ENCODE measurements at places on chromosomes 6 and 20.
A peak's percentile ranks its signal among the peaks of the same experiment; 100 is the strongest.

DNA sequence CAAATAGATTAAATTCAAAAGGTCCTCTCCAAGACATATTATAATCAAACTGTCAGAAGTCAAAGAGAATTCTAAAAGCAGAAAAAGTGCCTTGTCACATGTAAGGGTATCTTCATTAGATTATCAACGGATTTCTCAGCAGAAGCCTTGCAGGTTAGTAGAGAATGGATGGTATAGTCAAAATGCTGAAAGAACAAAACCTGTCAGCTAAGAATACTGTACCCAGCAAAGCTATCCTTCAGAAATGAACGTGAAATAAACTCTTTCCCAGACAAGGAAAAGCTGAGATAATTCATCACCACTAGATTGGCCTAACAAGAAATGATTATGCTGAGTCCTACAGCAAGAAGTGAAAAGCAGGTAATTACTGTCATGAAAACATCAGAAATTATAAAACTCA, 92.9 kb downstream of the STXBP5 start:
- DNase-seq: no peak
- H3K36me3 ChIP-seq: peaks cover 48% of the 10 kb centered on the region
- H3K27me3 ChIP-seq: no peaks in the 10 kb centered on the region
- no peak overlapping the region for H3K27ac ChIP-seq

DNA sequence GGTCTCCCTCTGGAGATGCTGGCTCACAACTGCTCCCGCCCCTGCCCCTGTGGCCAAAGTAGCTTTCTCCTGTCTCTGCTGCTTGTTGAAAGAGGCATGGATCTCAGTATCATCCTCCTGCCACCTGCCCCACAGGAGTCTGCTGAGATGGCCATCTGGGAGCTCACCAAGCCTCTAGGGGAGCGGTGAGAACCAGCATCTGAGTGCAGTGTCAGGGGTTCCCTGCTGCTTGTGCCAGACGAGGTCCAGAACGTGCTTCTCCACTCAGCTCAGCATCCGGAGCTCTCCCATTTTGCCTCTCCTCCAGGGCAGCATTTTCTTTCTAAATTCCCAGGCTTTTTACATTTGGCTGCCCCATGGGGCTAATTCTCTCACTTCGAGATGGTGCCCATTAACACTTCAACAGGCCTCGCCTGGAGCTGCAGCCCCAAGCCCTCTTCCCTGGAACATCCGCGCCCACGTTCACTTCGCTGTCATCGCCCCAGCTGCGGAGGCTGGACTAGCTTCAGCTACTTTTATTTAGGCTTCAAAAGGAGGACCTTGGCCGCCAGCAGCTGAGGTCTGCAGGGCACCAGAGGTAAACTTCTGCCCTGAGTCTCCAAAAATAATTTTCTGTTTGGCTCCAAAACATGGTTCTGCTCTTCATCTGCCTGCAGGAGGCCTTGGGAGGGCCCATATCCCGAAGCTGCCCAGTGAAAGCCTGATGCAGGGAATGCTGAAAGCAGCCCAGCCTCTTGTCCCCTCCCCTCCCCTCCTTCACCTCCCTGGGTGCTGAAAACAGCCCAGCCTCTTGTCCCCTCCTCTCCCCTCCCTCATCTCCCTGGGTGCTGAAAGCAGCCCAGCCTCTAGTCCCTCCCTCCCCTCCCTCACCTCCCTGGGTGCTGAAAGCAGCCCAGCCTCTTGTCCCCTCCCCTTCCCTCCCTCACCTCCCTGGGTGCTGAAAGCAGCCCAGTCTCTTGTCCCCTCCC, 25.2 kb upstream of the MLN start:
- peaks cover 52% of the 10 kb centered on the region for H3K27me3 ChIP-seq
- H3K4me1 ChIP-seq: no peaks in the 10 kb centered on the region
- no peak for DNase-seq
- H3K36me3 ChIP-seq: no peaks in the 10 kb centered on the region
- no peak overlapping the region for H3K4me3 ChIP-seq
- no peak overlapping the region for H3K27ac ChIP-seq

- no peak overlapping the region for H3K4me3 ChIP-seq
- H3K27me3 ChIP-seq: peaks cover 26% of the 10 kb centered on the region
- H3K27ac ChIP-seq: no peak overlapping the region
- no peaks in the 10 kb centered on the region for H3K4me1 ChIP-seq
- no peaks in the 10 kb centered on the region for H3K36me3 ChIP-seq
Measured at GRCh38 chr6:6392214-6393068, 72.0 kb upstream of the F13A1 start.

DNA sequence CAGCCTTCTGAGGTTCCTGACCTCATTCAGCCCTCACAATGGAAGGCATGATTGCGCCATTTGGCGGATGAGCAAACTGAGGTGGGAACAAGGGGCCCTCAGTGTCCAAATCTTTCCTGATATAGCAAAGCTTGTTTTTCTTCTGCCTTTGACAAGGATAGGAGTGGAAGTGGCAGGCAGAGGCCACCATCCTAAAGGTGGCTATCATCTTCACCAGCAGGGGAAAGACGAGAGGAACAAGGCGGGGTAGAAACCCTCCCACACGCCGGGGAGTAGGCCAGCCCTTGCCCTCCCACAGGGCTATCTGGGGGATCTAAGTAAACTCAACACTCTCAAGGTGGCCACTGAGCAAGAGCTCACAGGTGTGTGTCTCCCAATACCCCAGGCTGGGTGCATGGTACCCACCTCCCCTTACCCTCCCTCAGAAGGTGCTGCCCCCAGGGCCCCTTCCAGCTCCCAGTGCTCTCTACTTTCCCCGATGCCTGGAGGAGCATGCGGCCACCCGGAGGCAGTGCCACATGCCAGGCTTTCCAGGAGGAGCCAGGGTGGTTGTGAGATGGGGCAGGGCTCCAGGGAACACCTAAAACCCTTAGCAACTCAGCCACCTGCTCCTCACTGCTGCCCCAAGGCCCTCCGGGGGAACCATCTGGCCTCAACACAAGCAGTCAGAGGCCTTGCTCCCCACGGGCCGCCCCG, 11.2 kb downstream of the SPDEF start:
- H3K27me3 ChIP-seq: peaks cover 12% of the 10 kb centered on the region
- DNase-seq: no peak
- no peaks in the 10 kb centered on the region for H3K36me3 ChIP-seq
- no peak overlapping the region for H3K27ac ChIP-seq
- no peak overlapping the region for H3K4me3 ChIP-seq

- H3K27ac ChIP-seq: peak within 1 kb of the TSS; percentile 97
- H3K4me3 ChIP-seq: peak within 1 kb of the TSS; percentile 86
- no peaks in the 10 kb centered on the region for H3K27me3 ChIP-seq
- peaks cover 19% of the 10 kb centered on the region for H3K36me3 ChIP-seq
- peaks cover 36% of the 10 kb centered on the region for H3K4me1 ChIP-seq
- DNase-seq: peak; percentile 99
Measured at GRCh38 chr6:17706580-17707370, at the start of gene NUP153. NUP153 (minus strand) TSS chr6:17706925; CDS start chr6:17706387, 538 bp downstream.

GRCh38 chr6:40362859-40363258, 224.3 kb downstream of the LRFN2 start:
- H3K27me3 ChIP-seq: peaks cover 24% of the 10 kb centered on the region
- H3K4me3 ChIP-seq: no peak overlapping the region
- H3K4me1 ChIP-seq: peaks cover under 1% of the 10 kb centered on the region
- no peak overlapping the region for H3K27ac ChIP-seq
- H3K36me3 ChIP-seq: peaks cover 2% of the 10 kb centered on the region

All from activated naive CD4-positive, alpha-beta T cell treated with anti-CD3 and anti-CD28 coated beads, Interleukin-2, amount 10 ng/mL, durations not matched to agents 7 days and 5 days (primary cell).